ENCODE measurements at places on chromosomes 5 and 9. TPM values are rescaled to one million over a fixed set of nuclear protein-coding genes. Genes with fewer than 3 reads are reported as not detected.

Gene TMC1
- 0.39 TPM for total RNA-seq

Gene CCNJL
- 0.13 TPM for total RNA-seq

Gene CDH10
- not detected for total RNA-seq

Gene CCDC180
- 8.6 TPM for total RNA-seq

Gene OGN
- 267 TPM for total RNA-seq

Gene CYLC2
- total RNA-seq = not detected

Gene SV2C
- not detected for total RNA-seq

Gene DENND4C
- total RNA-seq = 77.9 TPM

Gene ECSCR
- total RNA-seq = 1.5 TPM

Gene HEMGN
- total RNA-seq = not detected

Gene HSD17B3
- total RNA-seq = not detected

Gene LHX3
- total RNA-seq = not detected

Gene NCS1
- 26.7 TPM for total RNA-seq

Gene DAB2IP
- 18.7 TPM for total RNA-seq

Gene C9orf50
- 0.11 TPM for total RNA-seq

Gene SHISAL2B
- not detected for total RNA-seq

Gene RANBP6
- 30.8 TPM for total RNA-seq

Gene LCN2
- total RNA-seq = not detected

Gene ODF2
- 31.6 TPM for total RNA-seq

Gene CDC20B
- total RNA-seq = not detected

Gene LRRC26
- total RNA-seq = not detected

Gene DNAI1
- 0.26 TPM for total RNA-seq

Gene PLPPR1
- total RNA-seq = not detected

Gene ERCC8
- total RNA-seq = 27.7 TPM

Gene PCDHA1
- 0.11 TPM for total RNA-seq

Gene TAF11L5
- not detected for total RNA-seq

Gene IFNA21
- total RNA-seq = not detected

Gene SNCB
- total RNA-seq = not detected

All from articular chondrocyte of knee joint (primary cell).